Activated CD4-positive, alpha-beta memory T cell treated with anti-CD3 and anti-CD28 coated beads, Interleukin-2, amount 10 ng/mL, durations not matched to agents 7 days and 5 days (primary cell): ENCODE measurements at places on chromosomes 6 and 20. TPM values are rescaled to one million over a fixed set of nuclear protein-coding genes. Genes with fewer than 3 reads are reported as not detected.

Gene RIPPLY2
- not detected for total RNA-seq

Gene TIAM2
- 8.3 TPM for total RNA-seq

Gene RANBP9
- 66.8 TPM for total RNA-seq

Gene SPAG4
- 6.9 TPM for total RNA-seq
